ENCODE measurements at places on chromosomes 11 and 22. TPM values are rescaled to one million over a fixed set of nuclear protein-coding genes. Genes with fewer than 3 reads are reported as not detected.

Gene APLNR
- total RNA-seq = not detected

Gene OR56A1
- not detected for total RNA-seq

Gene MYBPC3
- not detected for total RNA-seq

Gene MOGAT2
- total RNA-seq = not detected
